Stimulated activated CD4-positive, alpha-beta T cell treated with anti-CD3 and anti-CD28 coated beads, Interleukin-12 subunit alpha, Interleukin-12 subunit beta, amount 100 ng/mL, for 24 hours (primary cell): ENCODE measurements at places on chromosomes 1 and 21.

DNA sequence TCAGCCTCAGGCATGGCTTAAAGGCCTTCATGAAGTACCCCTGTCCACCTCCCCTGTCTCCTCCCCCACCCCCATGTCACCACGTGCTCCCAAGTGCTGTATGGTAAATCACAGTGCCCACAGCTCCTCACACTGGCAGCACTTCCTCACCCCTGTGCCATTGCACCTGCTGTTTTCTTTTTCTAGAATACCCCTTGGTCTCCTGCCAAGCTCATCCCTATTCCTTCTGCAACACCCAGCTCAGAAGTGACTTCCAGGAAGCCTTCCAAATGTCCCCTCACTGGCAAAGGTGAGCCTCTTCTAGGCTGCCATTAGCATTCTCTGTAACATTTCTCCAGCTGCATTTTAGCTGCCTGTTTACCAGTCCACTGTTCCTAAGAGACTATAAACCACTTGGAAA is 9.4 kb downstream of the AKNAD1 start:
- DNase-seq, result no peak

DNA sequence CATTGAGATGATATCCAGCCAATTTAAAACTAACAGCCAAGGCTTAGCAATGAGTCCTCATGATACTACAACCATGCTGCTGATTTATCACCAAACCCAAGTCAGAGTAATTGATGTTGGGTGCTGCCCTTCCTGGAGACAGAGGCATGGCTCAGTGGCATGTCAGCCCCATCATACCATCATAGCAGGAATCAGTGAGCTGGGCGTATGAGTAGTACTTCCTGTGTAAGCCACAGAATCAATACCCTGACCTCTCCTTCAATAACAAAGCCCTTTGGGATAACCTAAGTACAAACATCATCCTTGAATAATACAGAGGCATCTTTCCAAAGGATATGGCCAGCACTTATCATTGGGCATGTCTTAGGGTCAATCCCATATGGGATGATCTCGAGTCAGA is 3.0 kb upstream of the LCE1E start:
- no peak for DNase-seq

- no peak for DNase-seq
Observed at GRCh38 chr1:116586741-116587143, 15.9 kb upstream of the CD58 start.

DNA sequence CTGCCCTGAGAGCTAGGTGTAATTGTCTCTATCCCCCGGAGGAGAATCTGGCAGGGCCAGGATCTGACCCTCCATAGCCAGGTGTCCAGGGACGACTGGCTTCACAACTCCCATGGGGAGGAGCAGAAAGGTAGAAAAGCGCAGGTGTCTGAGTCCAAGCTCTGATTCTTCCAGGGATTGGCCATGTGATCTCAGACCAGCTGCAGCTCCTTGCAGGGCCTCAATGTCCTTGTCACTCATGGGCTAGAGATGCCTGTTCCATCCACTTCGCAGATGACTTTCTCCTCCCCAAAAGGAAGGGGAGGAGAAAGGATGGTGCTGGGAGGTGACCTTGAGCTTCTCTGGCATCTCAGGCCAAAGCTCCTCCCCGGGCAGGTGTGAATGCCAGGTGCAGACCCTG is 22.7 kb downstream of the HSPG2 start:
- no peak for DNase-seq

GRCh38 chr21:26964170-26964778 is 2.6 kb downstream of the ADAMTS5 start:
- no peak for DNase-seq

DNA sequence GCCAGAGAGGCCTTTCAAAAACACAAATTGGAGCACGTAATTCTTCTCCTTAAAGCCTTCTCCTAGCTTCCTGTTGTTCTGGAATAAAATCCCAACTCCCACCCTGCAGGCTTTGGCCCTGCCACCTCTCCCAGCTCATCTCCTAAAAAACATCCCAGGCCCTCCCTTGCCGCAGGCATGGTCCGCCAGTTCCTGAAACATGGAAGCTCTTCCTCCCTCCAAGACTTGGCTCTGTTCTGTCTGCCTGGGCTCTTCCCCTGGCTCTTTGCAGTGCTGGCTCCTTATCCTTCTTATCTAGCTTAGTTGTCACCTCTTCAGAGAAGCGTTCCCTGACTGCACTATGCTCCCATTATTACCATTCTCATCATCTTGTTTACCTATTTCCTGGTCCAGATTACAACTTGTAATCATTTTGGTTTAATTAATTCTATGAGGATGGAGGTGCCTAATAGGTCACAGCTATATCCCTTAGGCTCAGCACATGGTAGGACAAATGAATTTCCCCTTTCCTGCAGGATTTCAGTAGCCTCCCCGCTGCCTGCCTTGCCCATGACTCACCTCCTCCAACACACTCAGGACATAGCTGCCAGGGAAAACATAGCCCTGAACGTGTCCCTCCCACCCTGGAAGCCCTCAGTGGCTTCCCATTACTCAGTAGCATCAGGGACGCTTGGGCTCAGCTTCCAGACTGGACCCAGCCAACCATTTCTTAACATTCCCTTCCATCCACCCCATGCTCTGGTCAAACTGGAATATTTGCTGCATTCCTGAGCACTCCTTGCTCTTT is 15.7 kb upstream of the IGSF21 start:
- no peak for DNase-seq

DNA sequence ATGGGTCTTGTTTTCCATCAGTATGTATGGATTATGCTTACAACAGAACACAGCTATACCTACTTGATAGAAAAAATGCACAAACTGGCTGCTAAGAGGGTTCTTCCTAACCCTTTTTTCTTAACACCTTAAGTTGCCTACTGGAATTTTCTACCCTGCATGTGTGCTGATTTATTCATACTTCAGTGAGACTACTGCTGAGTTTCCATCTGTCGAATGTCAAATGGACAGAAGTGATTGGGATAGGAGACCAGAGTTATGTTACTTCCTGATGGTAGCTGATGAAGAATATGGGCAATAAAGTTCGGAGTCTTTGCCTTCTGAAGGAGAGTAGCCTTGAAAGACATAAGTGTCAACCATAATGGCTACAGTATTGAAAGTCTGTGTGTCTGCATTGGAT is 6.5 kb upstream of the DNM3 start:
- DNase-seq, result no peak

DNA sequence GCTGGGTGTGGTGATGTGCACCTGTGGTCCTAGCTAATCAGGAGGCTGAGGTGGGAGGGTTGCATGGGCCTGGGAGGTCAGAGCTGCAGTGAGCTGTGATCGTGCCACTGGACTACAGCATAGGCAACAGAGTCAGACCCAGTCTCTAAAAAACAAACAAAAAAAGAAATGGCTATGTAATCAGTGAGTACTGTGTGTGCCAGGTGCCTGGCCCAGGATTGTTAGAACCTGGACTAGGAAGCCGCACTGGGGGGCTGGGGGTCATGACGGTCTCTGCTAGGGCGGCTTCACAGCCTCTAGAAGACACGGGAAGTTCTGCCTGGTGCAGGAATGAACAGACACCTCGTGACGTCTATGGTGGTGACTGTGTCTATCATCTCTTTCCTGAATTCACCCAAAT is 8.5 kb downstream of the TMEM9 start:
- DNase-seq, result no peak

GRCh38 chr21:36744190-36744559 is 45.3 kb downstream of the SIM2 start:
- DNase-seq, result no peak

DNA sequence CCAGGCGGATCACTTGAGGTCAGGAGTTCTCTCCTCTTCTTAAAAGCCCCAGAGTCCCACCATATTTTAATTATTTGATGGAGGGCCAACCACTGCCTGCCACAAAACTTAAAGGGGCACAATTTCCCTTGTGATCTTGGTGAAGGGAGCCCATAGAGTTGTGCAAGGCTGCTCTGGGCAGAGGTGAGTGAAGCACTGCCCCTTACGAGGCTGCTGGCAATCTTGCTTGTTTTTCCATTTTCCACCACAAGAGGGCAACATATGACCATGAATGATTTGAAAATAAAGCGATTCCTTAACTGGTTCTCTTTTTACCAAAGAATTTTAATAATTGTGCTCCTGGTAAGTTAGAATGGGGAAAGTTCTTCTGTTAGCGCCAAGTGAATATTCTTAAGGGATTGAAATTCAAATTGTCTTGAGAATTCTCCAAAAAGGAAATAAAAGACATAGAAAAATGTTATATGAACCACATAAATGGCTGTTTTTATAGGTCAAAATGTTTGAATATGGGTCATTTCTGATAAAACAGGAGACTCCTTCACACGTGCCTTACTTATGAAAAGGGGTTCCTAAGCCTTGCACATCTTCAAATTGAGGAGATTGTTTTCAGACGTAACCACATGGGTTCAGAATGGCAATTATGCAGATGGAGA is 22.7 kb downstream of the PGM1 start:
- peak; percentile 28 for DNase-seq

GRCh38 chr1:198472119-198472518 is 68.4 kb downstream of the ATP6V1G3 start:
- no peak for DNase-seq

DNA sequence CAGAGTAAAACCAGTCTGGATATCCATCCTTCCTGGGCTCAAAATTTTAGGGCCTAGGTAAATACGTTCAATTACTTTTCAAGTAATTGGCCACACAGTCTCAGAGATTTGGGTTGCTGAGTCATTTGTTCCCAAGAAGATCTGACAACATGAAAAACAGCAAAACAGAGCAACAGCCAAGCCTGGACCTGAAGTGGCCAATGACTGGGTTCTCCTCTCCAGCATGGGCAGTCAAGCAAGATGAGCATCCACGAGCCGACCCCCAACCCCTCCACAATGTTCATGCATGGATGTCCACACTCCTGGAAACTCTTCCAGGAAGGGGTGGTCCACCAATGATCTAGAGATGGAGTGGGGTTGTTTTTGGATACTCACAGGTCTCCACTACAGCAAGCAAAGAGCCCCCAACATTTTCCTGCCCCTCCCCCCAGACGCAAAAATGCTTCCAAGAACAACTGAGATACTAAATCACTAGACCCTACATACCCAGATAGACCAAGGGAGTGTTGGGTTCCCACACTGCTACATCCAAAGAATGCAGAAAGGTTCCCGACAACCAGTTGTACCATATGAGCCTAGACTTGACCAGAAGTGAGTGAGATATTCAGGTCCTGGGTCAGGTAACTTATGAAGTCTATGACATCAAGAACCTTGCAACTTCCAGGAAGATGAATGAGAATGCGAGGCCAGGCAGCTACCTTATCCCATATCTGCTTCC is 73.0 kb downstream of the CD46 start:
- DNase-seq, result no peak

GRCh38 chr21:45108808-45109781 is 34.7 kb downstream of the ADARB1 start:
- no peak for DNase-seq

DNA sequence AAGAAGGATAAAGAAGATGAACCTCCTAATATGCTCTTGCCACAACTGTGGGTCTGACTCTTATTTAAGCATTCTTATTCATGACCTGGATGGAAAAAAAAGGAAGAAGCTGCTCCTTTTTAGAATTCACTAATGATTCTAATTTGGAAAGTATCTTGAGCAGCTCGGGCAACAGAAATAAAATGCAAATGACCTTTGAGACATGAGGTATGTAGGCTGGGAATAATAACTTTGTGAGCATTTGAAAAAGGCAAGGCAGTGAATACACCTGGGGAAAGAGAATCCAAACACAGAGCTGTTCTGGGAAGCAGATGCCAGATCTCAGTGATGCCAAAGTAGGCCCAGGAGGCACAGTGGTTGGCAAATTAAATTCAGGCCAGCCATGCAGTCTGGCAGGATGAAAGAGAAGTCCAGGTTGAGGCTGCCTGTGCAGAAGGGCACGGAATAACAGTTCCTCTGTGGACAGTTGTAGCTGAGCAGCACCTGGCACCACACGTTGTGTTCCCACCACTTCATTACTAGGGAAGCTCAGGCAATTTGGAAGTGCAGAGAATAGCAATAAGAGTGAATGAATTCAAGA is 320.8 kb upstream of the ST6GALNAC5 start:
- DNase-seq, result no peak

DNA sequence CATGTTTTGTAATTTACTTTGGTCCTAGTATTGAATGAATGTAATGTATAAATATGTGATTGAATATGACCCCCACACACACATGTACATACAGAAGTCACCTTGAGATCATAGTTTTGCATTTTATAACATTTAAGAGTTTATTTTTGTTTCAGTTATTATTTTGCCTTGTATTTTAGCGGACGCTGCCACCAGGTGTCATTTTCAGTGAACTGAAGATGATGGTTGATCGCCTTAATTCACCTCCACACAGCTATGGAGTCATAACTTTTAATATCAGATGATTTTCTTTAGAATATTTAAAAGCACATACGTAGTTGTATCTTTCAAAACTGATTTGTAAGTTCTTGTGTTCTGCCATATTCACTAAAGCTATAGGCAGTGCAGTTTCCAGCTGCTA is 130.4 kb downstream of the DYRK1A start:
- no peak for DNase-seq

DNA sequence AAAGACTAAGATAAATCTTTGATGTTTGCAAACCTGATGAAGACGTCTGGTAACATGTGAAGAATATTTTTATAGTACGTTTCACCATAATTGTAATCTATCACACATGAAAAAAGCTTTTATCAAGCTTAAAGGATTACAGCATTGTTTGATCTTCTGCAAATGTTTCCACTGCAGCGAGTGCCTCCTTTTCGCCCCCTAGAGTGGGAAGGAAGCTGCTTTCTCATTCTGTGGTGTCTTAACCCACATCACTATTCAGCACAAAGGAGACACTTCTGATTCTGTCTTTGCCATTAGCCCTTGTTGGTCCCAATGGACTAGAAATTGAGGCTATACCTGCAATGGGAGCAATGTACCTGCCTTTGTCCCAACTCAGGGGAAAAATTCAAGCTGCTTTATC is 46.0 kb upstream of the IL12RB2 start:
- DNase-seq, result no peak

DNA sequence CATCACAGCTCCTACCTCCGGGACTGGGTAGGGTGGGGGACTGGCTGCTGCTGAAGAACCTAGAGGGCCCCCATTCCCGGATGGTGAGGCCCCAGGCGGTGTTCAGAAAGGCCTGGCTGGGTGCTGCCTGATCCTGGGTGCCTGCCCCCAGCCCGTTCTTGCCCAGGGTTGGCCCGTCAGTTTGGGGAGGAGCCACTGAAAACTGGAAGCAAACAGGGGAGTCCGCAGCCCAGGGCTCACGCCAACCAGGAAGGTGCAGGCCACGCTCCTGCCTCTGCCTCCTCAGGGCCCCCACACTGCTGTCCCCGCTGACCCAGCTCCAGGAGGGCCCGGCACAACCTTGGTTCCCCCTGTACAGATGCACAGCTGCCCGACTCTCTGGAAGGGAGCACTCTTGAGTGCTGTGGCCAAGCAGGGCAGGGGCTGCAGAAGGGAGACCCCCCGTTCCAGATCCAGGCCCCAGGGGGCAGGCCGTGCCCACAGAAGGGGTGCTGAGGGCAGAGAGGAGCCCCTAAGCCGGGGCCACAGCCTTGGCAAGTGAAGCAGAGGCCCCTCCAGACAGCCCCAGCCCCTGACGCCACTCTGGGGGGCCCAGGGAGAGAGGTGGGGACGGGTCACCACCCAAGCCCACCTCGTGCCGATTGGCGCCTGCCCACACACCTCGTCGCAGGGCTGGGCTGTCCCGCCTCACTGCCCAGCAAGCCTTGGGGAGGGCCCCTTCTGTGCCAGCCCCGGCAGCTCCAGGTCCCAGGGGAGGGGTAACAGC is 5.5 kb downstream of the C1QTNF12 start:
- DNase-seq, result no peak
